ENCODE measurements at places on chromosomes 2 and 18.

DNA sequence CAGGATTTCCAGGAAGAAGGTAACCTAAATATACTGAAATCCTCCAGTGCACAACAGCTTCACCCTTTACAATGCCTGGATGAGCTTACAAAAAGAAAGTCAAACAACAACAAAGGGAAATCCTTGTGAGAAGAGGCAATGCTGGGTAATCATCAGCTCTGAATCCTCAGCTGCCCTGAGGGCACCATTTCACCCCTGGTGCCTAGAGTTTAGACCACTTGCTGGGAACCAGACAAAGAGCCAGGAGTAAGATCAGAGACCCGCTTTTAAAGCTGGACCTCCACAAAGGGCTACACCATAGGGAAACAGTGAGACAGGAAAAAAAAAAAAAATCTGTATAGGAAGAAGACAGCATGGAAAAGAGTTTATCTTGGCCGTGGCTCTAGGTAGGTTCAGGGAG lies 97.0 kb downstream of the FOXI3 start:
- no peak for DNase-seq

- DNase-seq = no peak
Observed at GRCh38 chr2:194842871-194843270, 814.2 kb upstream of the SLC39A10 start.

GRCh38 chr2:120334068-120334467 lies 11.9 kb upstream of the INHBB start:
- no peak for DNase-seq

GRCh38 chr18:73824671-73825070 lies 323.0 kb downstream of the FBXO15 start:
- no peak for DNase-seq

DNA sequence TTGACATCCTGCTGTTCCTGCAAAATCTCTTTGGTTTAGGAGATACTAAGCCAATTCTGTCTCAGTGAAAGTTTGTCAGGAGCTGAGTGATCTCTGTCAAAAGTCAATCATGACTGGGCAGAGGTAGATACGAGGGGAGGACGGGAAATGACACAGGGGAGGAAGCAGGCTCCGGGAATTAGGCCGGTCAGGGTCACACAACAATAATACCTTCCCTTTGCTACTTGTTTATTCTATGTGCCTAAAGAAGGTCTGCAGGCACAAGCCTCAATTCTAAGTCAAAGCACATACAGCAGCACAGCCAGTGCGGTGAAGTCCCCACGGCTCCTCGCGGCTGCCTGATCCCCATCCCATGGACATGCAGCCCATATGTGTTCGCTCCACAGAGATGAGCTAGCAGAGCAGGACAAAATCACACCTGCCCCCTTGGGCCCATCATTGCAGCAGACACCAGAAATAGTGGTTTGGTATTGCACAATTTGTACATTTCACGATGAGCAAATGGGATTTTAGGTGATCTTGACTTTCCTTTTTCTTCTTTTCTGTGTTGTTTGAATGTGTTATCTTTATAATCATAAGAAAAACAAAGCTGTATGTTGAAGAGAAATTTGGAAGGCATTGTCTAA lies 141.4 kb downstream of the VAPA start:
- no peak for DNase-seq

DNA sequence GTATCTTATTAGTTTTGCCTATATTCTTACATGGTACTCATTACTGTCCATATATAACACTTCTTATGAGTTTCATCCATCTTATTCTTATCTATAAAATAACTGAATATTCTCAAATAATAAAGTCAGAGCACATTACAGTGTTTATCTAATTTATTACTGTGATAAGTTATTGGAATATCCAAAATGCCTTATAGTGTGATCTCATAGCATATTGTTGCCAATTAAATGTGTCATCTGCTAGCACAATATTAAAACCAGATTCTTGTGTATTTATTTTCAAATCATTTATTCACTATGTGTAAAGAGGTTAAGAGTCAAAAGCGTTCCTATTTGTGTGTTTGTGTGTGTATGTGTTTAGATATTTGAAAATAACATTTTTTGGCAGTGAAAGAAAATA lies 151.9 kb downstream of the WDR7 start:
- no peak for DNase-seq

- peak; percentile 40 for DNase-seq
Observed at GRCh38 chr18:50203801-50204604, 9.1 kb upstream of the MYO5B start.

DNA sequence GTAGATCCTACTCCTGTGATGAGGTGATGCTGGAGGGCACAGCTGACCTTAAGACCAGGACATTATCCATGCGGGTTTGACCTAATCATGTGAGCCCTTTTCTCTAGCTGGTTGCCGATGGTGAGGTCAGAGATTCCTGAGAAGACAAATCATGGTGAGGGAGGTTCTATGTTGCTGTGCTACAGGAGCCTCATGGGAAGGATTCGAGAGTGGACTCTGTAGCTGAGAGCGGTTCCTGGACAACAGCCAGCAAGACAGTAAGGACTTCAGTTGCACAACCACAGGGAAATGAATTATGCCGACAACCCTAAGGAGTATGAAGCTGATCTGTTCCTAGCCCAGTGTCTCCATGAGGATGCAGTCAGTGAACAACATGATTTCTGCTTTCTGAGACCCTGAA lies 80.4 kb downstream of the EPB41L3 start:
- no peak for DNase-seq

GRCh38 chr2:203959265-203959664 lies 22.7 kb downstream of the ICOS start:
- DNase-seq = no peak

DNA sequence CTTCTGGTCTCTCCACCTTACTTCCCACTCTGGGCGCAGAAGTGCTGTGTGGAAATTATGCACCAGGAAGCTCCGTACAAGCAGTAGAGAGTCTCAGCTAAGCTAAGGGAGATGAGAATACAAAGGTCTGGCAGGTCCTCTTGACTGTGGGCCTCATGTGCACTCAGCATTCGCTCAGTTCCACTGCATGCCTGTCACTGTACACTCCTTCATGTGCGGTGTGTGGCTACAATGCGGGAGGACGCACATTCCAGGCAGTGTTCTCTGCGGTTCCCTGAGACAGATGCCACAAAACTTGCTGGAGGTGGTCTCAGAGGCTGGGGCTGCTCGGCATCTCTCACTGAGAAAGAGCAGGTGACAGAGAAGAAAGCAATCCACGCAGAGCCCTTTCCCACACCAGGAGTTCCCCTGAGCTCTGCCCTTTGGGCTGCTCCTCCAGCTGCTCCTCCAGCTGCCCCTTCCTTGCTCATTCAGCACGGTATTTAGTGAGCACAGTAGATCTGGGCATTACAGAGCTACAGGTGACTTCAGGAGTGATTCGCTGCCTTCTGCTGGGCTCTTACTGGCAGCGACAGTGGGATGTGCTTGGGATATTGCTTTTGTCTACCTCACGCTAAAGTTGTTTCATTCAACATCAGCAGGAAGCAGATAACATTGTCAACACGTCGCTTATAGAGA lies 176.6 kb downstream of the SH3RF3 start:
- DNase-seq = no peak

DNA sequence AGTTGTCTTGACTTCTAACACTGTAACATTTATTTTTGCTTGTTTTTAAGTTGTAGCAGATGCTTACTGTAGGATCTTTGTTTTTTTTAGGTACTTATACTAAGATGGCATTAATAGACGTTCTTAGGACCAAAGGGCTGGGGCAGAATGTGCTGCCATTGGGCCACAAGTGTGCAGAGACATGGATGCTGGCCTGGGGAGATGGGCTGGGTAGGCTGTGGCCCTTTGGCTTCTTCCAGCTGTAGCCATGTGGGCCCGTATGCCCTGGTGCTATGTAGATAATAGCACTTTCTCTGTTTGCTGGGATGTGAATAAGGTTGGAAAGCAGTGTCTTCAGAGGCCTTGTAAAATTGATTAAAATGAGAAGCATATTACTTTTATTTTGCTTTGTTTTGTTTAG lies 18.8 kb downstream of the RAB31 start:
- DNase-seq = no peak

GRCh38 chr2:15936277-15937104 lies 3.9 kb upstream of the MYCN start:
- DNase-seq = no peak

DNA sequence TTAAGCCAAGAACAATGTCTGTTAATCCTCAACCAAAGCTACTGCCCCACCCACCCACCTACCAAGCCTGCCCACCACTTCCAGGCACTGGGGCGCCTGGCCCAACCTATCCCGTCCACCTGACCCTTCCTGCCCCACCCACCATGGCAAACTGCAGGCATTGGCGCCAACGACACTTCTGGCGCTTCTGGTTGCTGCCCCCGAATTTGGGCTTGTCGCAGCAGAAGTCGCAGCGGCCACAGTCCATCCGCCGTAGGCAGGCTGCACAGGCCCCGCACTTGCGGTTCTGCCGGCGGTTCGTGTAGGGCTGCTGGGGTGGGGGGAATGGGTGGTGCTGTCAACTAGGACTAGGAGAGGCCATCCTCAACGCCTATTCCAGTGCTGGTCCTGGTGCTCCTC lies 7.3 kb downstream of the MBD1 start:
- no peak for DNase-seq

DNA sequence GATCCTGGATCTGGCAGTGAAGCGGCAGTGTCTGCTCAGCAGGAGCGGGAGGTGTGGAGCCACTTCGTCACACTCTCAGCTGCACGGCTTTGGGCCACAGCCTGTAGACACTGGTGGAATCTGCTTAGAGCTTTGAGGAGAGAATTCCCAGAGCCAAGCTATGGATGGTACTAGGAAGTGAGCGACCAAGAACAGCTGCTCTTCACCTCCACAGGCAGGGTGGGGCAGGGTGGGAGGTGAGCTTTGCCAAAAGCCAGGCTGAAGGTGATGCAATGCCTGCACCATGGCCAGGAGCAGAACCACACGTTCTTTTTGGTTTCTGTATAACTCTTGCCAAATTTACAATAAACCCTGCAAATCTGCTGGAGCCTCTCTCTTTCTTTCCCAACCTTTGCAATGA lies 226.1 kb downstream of the ANKRD30B start:
- DNase-seq = no peak

DNA sequence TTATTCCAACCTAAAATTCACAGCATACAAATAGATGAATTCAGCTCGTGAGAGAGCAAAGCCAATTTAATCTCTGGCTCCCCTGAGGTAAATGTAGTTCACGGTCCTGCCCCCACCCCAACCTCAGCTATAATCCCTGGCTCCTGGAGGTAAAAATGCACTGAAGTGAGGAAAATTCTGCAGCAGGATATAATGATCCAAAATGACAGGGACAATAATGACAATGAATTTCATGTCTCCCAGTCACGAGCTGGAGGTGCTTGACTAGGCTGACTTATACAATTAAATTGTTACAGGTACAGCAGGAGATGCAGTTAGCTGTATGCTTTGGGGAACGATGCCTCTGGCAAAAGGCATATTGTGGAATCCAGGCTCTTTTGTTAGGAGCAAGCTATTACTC lies 82.0 kb downstream of the GPD2 start:
- DNase-seq = no peak

- DNase-seq = no peak
Observed at GRCh38 chr2:181949047-181949446, 36.6 kb upstream of the PPP1R1C start.

GRCh38 chr18:62109676-62110075 lies 77.2 kb downstream of the PIGN start:
- DNase-seq = no peak

- no peak for DNase-seq
Observed at GRCh38 chr2:218999881-219000568, 6.8 kb upstream of the CRYBA2 start.

GRCh38 chr2:42248846-42249245 lies 79.7 kb downstream of the EML4 start:
- DNase-seq = no peak

DNA sequence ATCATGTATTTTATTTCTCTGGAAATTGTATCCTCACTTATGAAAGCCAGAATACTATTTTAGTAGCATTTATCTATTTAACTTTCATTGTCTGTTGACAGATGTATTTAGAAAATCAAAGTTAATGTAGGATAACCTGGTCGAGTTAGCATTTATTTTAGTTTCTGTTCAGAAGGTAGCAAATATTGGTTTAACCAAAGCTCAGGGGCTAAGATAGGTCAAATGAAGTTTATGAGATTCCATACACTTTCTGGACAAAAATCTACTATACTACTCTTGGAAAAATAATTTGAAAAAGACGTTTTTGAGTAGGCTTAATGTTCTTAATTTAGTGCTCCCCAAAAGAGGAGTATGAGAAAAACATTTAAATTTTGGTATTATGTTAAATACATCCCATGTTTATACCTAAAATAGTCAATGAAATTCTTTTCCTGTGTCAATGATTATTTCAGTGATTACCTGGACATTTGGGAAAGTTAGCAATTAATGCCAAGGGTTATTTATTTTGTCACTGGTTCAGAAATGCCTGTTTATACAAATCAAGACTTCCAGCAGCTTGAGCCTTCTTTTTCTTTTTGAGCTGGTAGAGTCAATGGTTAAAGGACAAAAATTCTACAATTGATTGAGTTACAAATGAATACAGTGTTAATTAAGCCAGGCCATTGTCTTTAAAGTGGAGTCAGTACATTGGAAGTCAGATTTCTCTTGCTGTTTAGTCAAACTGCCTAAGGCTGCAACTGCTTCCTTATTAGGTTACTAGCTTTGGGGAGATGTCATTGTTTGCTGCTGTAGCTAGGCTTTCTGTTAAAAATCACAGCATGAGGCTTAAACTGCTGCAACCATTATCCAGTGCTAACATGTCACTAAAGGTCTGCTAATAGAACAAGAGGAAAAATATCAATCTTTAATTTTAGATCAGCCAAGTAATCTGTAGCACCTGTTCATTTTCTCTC lies 182.3 kb downstream of the CAMKMT start:
- DNase-seq = no peak

- no peak for DNase-seq
Observed at GRCh38 chr2:211944572-211944971, 594.0 kb downstream of the ERBB4 start.

- no peak for DNase-seq
Observed at GRCh38 chr2:8520791-8521344, 161.0 kb upstream of the ID2 start.

DNA sequence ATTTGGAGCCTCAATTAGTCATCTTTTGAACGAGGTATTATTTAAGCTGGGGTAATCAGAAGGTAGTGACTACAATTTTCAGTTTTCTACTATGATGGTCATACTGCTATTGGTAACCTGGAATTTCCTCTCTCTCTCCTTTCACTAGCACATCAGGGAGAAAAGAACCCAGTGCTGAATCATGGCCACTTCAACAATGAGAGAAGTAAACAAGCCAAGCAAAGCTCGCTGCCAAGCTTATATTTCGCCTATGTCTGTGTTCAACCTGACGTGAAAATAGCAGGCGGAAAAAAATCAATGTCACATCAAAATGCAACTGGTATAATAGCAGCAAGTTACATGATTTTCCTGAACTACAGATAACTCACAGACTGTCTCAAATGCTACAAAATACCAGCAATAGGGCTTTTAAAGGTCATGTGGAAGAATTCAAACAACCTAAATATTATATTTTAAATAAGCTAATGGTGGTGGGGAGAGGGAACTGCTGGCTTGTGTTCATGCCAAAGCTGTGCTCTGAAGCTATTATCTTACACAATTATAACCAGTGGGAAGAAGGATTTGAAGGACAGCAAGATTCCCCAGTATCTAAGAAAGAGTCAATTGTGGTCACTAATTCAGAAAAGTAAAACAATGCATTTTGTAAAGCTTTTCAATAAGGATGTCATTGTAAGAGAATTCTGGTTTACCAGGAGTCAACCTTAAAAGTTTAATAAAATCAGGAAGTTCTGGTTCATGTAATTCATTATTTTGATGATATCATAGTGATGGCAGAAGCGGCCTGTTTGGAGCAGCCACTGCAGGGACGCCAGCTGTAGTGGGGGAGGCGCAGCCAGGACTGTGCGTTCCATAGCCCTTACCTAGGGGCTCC lies 38.0 kb downstream of the RNF152 start:
- DNase-seq = no peak

GRCh38 chr2:241561832-241562231 lies 3.3 kb downstream of the BOK start:
- no peak for DNase-seq
